ENCODE measurements at places on chromosomes 7 and 10. TPM values are rescaled to one million over a fixed set of nuclear protein-coding genes. Genes with fewer than 3 reads are reported as not detected.

SEMA3C gene
- total RNA-seq: 270 TPM

ASB4 gene
- 32.5 TPM for total RNA-seq

TAS2R4 gene
- total RNA-seq: 1.5 TPM

ZNF365 gene
- 0.13 TPM for total RNA-seq

NUTM2B gene
- total RNA-seq: 0.75 TPM

CALY gene
- total RNA-seq: not detected

TET1 gene
- total RNA-seq: 20.6 TPM

CHST15 gene
- total RNA-seq: 14.8 TPM

SHLD2 gene
- total RNA-seq: 30.9 TPM

GJD4 gene
- total RNA-seq: 2.0 TPM

INHBA gene
- total RNA-seq: 9.0 TPM

PLEKHS1 gene
- total RNA-seq: 0.04 TPM

OR2A12 gene
- total RNA-seq: not detected

FAM25C gene
- total RNA-seq: not detected

ENO4 gene
- 0.44 TPM for total RNA-seq

CDH23 gene
- total RNA-seq: 4.2 TPM

PLXNA4 gene
- total RNA-seq: 1.9 TPM

CFAP70 gene
- total RNA-seq: 1.3 TPM

GTF2I gene
- 101 TPM for total RNA-seq

ASAH2B gene
- 2.9 TPM for total RNA-seq

PLXDC2 gene
- total RNA-seq: 49.9 TPM

ORC5 gene
- total RNA-seq: 16.3 TPM

SPDYE16 gene
- 0.22 TPM for total RNA-seq

VSIR gene
- 23.5 TPM for total RNA-seq

WASHC2A gene
- 22.0 TPM for total RNA-seq

ELN gene
- 142 TPM for total RNA-seq

IFIT2 gene
- 6.4 TPM for total RNA-seq

CPXM2 gene
- total RNA-seq: 3.9 TPM

SYT15B gene
- total RNA-seq: 0.27 TPM

TCF7L2 gene
- total RNA-seq: 14.9 TPM

OR2A1 gene
- 0.13 TPM for total RNA-seq

DYDC2 gene
- total RNA-seq: 0.04 TPM

OR6B1 gene
- not detected for total RNA-seq

GIMAP7 gene
- total RNA-seq: 5.9 TPM

FAM221A gene
- 1.9 TPM for total RNA-seq

EPDR1 gene
- total RNA-seq: 89.8 TPM

AKR1B1 gene
- 44.8 TPM for total RNA-seq

ADAM12 gene
- total RNA-seq: 16.0 TPM

MMD2 gene
- total RNA-seq: not detected

CYP2W1 gene
- total RNA-seq: 0.62 TPM

OR9A2 gene
- 0.18 TPM for total RNA-seq

C1QL3 gene
- 0.04 TPM for total RNA-seq

DNAAF5 gene
- 14.3 TPM for total RNA-seq

SFRP4 gene
- total RNA-seq: 55.4 TPM

All from muscle of leg (tissue), 16 donors.